ENCODE measurements at places on chromosomes 3 and 15. TPM values are rescaled to one million over a fixed set of nuclear protein-coding genes. Genes with fewer than 3 reads are reported as not detected.

GRCh38 chr15:96183867-96184266 lies 146.6 kb upstream of the NR2F2 start:
- DNase-seq = no peak

DNA sequence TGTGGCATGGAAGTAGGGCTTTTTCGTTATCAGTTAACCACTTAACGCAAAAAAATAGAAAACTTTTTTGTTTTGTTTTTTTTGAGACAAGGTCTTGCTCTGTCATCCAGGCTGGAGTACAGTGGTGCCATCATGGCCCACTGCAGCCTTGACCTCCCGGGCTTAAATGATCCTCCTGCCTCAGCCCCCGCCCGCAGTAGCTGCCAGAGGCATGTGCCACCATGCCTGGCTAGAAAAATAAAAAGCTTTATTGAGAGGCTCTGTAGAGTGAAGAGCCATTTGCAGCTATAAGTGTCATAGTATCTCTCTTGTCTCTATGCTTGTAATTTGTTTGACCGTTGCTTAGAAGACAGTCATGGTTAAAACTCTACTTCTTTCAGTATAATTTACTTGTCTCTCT lies 13.5 kb downstream of the PPP4R2 start:
- DNase-seq = no peak

DNA sequence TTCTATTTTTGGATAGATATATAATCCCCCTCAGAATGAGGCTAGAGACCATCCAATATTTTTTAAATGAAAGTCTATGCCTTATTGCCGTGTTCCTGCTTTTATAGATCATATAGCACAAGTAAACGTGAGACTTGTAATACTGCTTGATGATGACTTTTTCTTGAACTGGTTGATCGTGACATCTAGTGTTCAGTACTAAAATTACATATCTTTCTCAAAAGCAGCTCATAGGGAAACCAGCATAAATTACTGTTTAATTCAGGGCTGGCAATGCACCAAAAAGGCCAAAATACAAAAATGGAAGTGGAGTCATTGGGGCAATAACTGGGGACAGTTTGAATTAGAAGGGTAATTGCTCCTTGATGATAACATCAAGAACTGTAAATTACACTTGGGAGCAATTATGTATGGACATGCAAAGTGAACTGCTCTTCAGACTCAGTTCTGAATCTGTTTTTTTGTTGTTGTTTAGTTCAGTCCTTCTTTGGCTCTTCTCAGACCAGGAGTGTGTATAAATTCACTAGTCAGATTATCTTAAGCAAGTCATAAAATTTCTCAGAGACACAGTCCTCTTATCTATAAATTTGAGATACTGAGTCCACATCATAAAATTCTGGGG lies 325.3 kb downstream of the THSD4 start:
- DNase-seq = peak; percentile 58

DNA sequence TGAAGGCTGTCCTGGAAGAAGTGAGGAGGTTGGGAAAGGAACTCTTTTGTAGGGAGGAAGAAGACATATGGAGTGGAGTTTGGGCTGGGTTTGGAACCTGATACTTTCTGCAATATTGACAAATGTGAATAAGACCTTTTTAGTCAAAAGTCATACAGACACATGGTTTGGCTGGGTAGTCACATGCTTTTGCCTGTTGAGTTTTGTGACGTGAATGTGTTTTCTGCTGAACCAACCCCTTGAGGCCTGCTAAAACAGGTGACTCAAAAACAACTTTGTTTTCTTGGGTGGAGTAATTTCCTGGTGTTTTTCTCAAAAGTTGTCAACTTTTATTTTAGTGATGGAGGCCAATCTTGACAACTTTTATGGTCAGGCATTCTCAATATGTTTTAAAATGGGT lies 39.4 kb upstream of the CCR4 start:
- DNase-seq = no peak

DNA sequence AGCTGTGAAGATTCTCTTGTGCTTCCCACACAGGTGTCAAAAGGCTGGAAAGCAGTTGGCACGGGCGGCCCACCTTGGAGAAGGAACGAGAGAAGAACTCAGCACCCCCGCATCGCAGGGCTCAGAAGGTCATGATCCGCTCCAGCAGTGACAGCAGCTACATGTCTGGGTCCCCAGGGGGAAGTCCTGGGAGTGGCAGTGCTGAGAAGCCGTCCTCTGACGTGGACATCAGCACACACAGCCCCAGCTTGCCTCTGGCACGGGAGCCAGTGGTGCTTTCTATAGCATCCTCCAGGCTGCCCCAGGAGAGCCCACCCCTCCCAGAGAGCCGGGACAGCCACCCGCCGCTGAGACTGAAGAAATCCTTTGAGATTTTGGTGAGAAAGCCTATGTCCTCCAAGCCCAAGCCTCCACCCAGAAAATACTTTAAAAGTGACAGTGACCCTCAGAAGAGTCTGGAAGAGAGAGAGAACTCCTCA lies 31.4 kb downstream of the STARD5 start:
- no peak for DNase-seq

DNA sequence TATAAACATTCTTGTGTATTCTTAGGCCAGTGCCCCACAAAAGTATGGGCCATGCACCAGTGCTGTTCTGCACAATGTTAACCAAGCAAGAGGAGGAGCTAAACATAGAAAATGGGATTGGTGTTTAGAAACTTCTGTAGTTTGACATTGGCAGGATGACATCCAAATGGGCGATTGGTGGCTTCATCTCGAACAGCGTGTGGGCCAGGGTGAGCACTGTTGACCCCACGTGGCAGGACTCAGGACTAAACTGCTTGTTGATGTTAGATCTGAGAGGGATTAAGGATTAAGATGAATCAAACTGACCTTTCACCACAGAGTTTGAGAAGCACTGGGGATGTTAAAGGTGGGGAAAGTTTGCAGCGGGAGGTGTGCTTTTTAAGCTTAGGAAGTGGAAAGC lies 31.9 kb downstream of the ZNF710 start:
- no peak for DNase-seq

DNA sequence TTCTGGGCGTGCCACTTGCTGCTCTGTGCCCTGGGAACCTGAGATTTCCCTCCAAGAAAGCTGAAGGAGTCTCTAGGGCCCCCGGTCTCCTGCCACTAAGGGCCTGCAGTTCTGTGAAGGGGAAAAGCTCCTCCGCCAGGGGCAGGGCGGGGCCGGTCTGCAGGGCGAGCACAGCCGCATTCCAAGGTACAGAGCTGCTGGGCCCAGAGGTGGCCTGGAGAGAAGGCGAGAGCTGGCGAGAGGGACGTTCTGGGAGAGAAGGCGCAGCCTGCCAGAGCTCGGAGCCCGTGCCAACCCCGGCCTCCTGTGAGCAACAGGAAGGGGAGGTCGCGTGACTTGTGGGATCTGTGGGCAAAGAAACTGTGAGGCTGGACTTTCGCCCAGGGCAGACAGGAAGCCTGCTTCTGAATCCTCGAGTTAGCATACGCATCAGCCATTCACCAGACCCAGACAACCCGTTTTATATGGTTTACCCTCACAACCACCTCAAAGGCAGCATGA lies 500.4 kb downstream of the SHQ1 start:
- DNase-seq = no peak

- no peak for DNase-seq
Observed at GRCh38 chr3:63386568-63386967, 108.5 kb downstream of the SYNPR start.

GRCh38 chr3:72761410-72761809 lies 86.8 kb downstream of the SHQ1 start:
- DNase-seq = no peak

- DNase-seq = no peak
Observed at GRCh38 chr3:13217736-13218540, 144.7 kb upstream of the IQSEC1 start.

DNA sequence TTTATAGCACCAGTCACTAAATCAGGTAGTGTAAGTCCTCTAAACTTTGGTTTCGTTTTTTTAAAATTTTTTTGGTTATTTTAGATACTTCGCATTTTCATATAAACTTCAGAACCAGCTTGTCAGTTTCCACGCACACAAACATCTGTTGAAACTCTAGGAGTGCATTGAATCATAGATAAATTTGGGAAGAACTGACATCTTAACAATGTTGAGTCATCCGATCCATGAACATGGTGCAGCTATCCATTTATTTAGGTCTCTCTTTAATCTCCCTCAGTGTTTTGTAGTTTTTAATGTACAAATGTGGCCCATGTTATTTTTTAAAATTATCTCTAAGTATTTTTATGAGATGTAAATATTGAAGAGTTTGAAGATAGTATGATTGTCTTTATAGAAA lies 17.7 kb downstream of the TICRR start:
- DNase-seq = no peak

DNA sequence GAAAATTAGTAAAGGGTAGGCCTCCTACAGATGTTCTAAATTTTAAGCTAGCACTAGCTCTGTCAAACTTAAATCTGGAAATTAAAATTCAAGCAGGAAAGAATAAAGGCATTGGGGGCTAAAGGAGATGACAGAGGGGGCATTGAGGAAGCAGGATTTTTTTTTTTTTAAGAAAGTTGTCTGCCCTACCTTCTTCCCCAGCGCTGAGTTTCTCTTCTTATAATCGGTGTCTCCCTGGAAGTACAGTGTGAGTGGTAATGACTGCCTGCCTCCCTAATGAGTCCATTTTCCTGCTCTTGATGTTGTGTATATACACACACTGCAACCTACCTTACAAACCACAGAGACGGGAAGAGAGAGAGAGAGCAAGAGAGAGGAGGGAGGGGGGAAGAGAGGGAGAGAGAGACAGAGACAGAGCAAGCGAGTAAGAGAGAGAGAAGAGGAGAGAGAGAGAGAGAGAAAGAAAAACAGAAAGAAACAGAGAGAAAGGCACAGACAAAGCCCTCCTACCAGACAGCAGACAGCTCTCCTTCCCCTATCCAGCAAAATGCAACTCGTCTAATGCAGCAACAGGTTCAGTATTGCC lies 47.0 kb downstream of the ZBTB20 start:
- no peak for DNase-seq

- no peak for DNase-seq
Observed at GRCh38 chr15:66644869-66645268, 57.2 kb upstream of the SMAD6 start.

DNA sequence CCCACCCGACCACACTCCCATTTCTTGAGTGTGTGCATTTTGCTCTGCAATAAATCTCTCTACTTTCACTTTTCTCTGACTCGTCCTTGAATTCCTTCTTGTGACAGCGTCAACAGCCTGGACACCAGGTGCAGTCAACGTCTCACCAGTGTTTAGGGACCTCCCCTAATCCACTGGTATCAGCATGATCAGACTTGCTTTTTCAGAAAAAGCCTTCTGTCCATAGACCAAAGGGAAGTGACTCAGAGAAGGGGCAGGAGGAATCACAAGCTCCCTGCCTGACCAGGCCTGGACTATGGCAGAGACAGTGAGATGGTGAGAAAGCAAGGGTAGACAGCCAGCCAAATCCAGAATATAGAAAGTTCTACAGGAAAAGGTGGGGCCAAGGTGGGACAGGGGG lies 15.5 kb downstream of the CCR5 start:
- no peak for DNase-seq

BMF gene
- 43.6 TPM for polyA plus RNA-seq

GNAI2 gene
- 219 TPM for polyA plus RNA-seq

ALDH1A2 gene
- polyA plus RNA-seq = 327 TPM

ANP32A gene
- 325 TPM for polyA plus RNA-seq

SLC22A13 gene
- polyA plus RNA-seq = 3.1 TPM

All from right renal pelvis (tissue), 4 donors.